ENCODE measurements at places on chromosomes 12 and 14.

DNA sequence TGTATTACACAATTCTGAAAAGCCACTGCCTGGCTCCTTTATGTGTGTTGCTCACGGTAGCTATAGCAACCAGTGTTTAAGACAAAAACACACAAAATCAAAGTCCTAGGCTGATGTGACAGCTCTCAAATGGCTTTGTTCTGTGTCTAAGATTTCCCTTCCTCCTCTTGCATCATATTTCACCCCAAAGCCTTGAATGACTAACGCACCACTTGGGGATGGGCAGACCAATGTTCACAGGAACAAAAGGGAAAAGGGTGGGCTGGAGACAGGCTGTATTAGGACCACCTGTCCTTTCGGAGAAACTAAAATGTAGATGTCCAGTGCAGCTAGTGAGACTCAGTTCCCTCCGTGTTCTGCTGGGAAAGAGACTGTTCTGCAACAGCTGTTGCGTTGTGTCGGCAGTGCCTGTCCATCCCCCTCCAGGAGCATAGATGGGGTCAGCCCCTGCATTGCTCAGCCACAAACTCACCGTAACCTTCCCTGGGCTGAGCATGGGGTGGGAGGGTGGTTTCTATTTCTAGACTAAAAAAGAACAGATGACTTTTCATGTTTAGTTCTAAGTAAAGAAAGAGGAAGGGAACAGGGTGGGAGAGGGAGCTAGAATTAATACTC, 26.8 kb upstream of the DAAM1 start:
- no peak for DNase-seq

GRCh38 chr12:93743229-93743998, 66.2 kb downstream of the CRADD start:
- no peak for DNase-seq

GRCh38 chr14:75979648-75980565, 1.9 kb downstream of the TGFB3 start:
- DNase-seq, result no peak

- no peak for DNase-seq
These were observed 9.5 kb upstream of the NUMB start for GRCh38 chr14:73467800-73468199.

- no peak for DNase-seq
These were observed 31.1 kb downstream of the NR1H4 start for GRCh38 chr12:100504804-100505203.

DNA sequence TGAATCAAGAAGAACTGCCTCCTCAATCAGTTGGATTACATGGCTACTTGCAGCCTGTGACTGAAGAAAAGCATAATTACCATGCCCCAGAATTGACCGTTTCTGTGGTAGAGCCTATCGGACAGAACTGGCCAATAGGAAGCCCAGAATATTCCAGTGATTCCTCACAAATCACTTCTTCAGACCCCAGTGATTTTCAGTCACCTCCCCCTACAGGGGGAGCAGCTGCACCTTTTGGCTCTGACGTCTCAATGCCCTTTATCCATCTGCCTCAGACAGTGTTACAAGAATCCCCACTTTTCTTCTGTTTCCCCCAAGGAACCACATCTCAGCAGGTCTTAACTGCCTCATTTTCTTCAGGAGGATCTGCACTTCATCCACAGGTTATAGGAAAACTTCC, 80.8 kb downstream of the RAD52 start:
- DNase-seq, result no peak

- DNase-seq, result no peak
These were observed 81.0 kb downstream of the PTPN21 start for GRCh38 chr14:88473791-88474190.

GRCh38 chr12:14928931-14929330, 9.4 kb downstream of the ERP27 start:
- DNase-seq, result no peak

DNA sequence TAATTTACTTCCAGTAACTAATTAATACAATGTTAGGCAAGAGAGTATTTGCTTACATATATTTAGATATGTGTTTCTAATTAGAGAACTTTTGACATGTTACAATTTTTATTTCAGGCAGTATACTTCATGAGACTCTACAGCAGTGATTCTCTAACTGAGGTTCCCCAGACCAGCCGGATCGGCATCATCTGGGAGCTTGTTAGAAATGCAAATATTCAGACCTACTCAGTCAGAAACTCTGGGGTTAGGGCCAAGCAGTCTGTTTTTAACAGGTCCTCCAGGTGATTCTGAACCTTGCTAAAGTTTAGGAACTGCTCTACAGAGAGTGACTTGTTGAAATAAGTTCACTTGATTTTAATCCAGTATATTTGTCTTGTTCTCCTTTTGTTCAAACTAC, 46.5 kb downstream of the ARID2 start:
- DNase-seq, result no peak

GRCh38 chr12:81231574-81232368, 153.9 kb downstream of the ACSS3 start:
- DNase-seq, result no peak

GRCh38 chr14:105093038-105093430, 27.8 kb upstream of the GPR132 start:
- DNase-seq, result peak; percentile 72

DNA sequence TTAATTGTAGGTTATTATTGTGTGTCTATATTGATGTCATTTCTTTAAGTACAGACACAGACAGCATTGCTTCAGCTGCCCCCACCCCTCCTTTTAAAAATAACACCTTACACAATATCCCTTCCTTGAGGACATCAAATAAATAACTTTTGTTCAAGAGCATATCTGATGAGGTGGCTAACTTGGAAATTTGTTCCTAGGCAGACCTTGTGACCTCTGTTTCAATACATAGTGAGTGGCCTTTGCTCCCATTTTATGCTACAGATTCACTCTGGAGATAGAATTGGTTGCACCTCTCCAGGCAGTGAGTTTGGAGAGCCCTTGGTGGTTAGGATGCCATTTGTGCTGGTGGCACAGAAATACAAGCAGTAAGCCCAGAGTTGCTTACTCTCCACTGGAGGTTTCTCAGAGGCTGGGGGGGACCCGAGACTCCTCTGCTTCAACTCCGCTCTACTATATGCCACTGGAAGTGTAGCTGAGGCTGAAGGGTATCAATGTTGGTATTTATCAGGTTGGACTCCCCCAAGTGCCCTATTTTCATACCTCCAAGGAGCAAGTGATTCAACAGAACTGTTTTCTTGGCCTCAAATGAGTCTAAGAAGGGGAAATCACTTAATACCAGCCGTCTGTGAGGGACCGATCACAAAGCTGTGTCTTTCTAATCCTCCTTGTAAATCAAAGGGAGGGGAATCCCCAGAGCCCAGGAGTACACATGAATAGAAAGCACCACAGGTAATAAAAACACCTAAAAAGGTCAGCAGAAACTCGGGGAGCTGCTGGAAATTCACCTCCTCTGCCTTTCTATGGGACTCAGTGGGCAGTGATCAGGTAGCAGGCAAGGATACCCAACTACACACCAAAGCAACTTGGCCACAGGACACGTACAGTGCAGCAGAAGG, 463.1 kb downstream of the RAD51B start:
- no peak for DNase-seq

DNA sequence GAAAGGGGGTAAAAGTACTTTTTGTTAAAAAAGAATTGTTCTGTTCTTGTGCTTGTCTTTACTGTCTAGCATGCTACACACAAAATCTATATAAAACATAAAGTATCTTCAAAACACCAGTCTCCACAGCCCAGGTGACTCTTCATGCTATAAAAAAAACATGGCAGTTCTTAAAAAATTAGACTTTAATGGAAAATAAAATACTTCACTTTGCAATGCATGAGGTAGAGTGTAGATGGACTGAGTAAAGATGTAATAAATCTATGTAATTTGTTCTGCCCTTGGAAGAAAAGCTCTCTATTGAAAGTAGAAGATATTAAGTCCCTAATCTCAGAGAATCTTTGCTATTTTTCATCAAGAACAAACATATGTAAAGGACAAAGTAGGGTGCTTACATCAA, 425.4 kb downstream of the NOVA1 start:
- DNase-seq, result no peak

GRCh38 chr14:90649083-90649482, 167.1 kb downstream of the TTC7B start:
- no peak for DNase-seq

GRCh38 chr14:76687611-76688382, 73.5 kb upstream of the VASH1 start:
- DNase-seq, result no peak

- DNase-seq, result no peak
These were observed 21.5 kb upstream of the ALDH2 start for GRCh38 chr12:111745211-111745610.

DNA sequence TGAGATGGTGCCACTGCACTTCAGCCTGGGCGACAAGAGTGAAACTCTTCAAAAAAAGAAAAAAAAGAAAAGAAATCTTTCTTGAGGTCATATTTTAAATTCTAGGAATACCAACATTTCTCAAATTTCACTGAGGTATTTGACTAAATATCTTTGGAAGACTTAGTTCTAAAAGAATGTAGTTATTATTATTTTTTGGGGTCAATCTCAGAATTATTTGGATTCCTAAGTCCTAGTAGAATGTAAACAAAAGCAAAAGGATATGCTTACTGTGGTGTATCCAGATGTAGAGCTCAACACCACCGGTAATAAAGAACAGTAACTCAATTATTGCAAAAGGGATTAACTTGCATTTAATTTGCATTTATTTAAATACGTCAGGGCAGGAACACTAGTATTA, 25.0 kb downstream of the PRICKLE1 start:
- DNase-seq, result no peak

- no peak for DNase-seq
These were observed 209.7 kb downstream of the BCAT1 start for GRCh38 chr12:24739106-24739779.

DNA sequence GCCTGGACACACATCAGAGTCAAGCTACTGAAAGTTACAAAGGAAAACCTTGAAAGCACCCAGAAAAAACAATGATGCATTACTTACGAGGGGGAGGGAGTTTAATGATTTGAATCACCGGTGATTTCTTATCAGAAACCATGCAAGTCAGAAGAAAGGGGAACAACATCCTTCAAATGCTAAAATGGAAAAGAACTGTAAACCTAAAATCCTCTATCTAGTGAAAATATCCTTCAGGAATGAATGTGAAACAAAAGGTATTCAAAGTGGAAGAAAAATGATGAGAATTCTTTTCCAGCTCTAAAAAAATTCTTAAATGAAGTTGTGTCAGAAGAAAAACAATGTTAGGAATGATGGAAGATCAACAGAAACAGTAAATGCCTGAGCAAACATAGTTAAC, 16.8 kb downstream of the SCAF11 start:
- DNase-seq, result no peak

- no peak for DNase-seq
These were observed 121.3 kb downstream of the C12orf75 start for GRCh38 chr12:105451798-105452197.

DNA sequence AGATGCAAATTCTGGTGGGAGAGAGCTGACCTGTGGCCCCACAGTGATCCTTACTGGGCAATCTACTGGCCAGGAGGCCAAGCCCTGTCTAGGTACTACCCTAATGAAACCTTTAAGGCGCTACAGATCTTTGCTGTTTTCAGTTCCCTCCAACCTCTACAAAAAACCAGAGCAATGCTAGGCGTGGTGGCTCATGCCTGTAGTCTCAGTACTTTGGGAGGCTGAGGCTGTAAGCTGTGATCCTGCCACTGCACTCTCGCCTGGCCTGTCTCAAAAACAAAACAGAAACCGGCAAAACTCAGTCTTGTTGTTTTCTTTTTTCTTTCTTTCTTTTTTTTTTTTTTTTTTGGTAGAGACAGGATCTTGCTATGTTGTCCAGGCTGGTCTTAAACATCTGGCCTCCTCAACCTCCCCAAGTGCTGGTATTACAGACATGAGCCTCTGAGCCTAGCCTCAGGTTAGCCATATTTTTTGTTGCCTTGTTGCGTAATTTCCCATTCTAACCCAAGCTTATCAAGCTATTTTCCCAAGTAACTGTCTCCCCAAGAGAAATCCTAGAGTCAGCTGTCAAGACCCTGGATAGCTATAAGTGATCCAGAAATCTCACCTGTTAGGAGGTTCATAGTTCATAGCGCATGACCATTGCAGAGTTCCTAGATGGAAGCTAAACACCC, 2.8 kb downstream of the ETFBKMT start:
- peak; percentile 15 for DNase-seq

- no peak for DNase-seq
These were observed 26.7 kb downstream of the SLC35E3 start for GRCh38 chr12:68772714-68773113.

DNA sequence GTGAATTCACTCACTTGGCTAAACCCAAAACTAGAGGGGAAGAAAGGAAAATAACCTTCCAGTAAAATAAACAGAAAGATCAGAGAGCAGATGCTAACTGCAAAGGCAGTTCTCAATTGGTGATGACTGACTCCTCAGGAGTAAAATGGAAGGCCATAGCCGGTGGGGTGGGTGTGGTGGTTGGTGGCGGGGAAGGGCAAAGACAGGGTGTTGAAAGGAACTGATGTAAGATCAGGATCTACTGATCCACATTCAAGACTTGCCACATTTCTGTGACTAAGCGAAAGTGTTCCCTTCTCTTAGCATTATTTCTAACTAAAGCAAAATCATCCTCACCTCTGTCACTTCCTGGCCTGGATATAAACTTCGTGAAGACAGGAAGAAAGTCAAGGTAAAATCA, 26.3 kb upstream of the TC2N start:
- DNase-seq, result no peak

GRCh38 chr14:96960598-96961116, 163.5 kb downstream of the VRK1 start:
- DNase-seq, result no peak

DNA sequence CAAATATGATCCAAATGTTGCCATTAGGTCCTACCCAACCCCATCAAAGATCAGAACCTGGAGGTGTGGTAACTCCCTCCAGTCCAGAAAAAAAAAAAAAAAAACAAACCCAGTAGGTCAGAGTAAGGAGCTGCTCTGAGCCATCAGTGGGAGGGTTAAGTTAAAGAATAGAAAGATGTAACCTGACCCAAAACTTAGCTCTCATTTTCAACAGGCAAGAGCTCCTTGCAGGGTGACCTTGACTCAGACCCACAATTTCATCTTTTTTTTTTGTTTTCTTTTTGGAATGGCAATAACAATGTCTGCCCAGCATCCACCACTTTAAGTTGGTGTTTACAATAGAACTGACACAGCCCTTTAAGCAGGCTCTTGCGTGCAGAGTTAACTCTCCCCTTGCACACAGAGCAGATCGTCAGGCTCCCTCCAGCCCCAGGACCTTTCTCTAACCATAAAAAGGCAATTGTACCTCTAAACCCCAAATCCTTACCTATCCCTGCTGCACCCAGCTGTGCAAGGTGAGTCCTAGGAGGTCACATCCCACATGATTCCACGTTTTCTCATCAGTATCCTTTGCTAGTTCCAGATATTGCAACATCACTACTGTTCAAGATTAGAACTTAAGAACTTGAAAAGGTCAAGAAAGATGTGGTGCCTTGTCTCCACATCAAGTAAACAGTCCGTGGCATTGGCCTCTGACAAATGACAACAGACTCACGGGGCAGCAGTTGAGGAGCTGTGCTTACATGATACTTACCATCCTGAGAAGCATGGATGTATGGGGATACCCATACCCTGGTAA, 178.6 kb upstream of the EEA1 start:
- no peak for DNase-seq
